OCI-M1 (cell line): ENCODE measurements at places on chromosomes 3 and 15.
A peak's percentile ranks its signal among the peaks of the same experiment; 100 is the strongest.

GRCh38 chr15:98648654-98649471, 524 bp downstream of the IGF1R start:
- DNase-seq: peak; percentile 61

DNA sequence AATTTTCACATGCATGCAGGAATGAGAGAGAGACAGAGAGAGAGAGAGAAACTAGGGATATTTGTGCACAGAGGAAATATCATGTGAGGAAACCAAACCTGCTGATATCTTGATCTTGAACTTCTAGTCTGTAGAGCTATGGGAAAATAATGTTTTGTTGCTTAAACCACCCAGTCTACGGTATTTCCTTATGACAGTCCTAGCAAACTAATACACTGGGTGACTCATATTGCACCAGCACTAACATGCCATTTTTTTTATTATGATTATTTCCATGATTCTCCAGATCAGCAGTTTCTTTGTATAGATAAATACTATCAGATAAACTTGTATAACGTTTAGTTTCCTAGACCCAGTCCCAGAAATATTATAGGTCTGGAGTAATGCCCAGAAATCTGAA, 1259.0 kb downstream of the ZPLD1 start:
- no peak for DNase-seq

GRCh38 chr3:18393906-18394305, 31.2 kb downstream of the SATB1 start:
- no peak for DNase-seq

GRCh38 chr3:122245513-122246174, 62.2 kb downstream of the CASR start:
- DNase-seq: peak; percentile 31

GRCh38 chr3:54527521-54527920, 400.3 kb downstream of the LRTM1 start:
- no peak for DNase-seq

- DNase-seq: no peak
These were observed 120.5 kb upstream of the ABHD17C start for GRCh38 chr15:80574590-80574989.

DNA sequence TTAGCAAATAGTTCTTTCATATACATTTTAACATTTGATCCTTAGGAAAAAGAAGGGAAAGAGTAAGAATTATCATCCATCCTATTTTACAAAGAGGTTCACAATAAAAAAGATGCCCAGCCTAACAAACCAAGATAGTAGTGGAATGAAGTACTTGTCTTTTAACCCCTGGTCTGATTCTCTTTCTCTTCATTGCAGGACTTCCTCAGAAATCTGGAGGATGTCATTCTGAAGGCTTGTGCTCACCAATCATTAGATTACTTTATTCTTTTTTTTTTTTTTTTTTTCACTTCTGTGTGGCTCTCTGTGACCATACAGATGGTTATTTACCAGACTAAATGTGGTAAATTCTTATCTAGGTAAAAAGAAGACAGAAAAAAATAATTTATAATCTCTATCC, 7.0 kb downstream of the HDGFL3 start:
- peak; percentile 11 for DNase-seq

- DNase-seq: peak; percentile 16
These were observed 167.6 kb downstream of the ECT2 start for GRCh38 chr3:172918165-172918564.

DNA sequence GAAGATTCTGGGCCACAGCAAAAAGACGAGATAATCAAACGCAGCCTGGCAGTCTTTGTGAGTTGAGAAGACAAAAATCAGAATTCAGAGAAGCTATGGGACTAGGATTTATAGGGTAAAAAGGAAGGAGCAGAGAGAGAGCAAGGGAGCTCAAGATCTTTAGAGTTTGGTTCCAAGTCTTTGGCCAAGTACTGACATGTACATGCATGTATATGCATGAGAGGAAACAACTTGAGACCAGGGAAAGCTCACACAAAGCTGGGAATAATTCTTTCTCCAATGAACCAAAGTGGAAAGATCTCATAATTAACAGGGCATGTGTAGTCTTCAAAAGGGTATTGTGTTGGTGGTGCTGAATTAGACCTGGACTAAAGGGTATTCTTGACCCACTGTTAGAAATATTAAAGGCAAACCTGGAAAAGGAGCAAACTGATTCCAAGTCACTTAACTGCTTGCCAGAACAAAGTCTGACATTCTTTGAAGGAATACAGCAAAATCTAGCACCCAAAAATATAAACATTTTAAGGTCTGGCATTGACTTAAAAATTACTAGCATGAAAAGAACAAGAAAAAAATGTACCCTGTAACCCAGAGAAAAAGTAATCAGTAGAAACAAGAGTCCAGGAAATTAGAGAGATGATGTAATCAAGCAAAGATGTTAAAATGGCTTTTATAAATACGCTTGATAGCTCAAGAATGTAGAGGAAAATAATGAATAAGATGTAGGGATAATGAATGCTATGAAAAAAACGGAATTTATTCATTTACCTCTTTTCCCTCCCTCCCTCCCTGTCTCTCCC, 226.0 kb upstream of the CGNL1 start:
- no peak for DNase-seq

DNA sequence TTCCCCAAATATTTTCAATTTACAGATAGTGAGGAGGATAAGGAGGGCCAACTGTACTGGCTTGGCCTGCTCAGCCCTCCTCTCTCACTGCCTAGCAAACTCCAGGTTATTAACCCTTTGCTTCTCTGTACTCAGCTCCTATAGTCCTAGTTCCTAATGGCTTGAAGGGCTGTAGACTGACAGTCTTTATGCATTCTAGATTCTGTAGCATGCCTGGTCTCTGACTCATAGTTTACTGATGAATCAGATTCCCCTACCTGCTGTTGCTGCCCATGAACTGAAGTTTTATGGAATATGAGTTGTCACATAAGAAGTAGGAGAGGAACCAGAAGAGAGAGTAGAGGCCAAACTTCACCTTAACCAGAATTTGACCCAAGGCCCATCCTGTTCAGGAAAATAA, 27.1 kb upstream of the MAP3K13 start:
- no peak for DNase-seq

- DNase-seq: no peak
These were observed 606.9 kb upstream of the KCNMB2 start for GRCh38 chr3:177929310-177929709.

DNA sequence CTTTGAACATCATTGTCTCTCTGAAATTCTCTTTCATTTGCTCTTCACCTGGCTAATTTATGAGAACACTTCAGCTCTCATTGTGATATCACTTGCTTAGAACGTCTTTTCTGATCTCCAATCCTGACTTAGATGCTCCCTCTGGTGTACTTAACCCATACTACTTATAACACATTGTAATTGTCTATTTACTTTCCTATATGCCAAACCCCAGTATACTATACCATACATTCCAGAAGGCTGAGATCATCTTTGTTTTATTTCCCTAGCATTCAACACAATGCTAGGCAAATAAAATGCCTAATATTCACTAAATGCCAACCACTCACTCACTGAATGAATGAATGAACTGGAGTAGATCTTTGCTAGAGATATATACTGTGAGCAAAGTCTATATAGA, 27.0 kb upstream of the PEX5L start:
- peak; percentile 1 for DNase-seq

DNA sequence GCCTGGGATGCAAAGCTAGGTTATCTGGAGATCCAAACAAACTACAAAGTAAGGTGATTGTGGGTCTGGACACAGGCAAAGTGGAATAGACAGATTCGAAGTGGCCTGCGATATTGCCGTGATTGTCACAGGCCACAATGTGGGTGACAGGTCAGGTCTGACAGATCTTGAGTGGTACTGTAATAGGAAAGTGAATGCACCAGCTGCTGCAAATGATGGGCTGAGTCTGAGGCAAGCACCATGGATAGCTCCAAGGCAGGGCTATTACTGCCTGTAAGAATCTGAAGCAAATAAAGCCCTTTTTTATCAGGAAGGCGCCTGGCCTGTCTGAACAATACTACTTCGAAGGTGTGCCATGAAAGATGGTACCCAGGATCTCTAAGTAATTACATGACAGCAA, 10.0 kb downstream of the ARMC8 start:
- peak; percentile 82 for DNase-seq

DNA sequence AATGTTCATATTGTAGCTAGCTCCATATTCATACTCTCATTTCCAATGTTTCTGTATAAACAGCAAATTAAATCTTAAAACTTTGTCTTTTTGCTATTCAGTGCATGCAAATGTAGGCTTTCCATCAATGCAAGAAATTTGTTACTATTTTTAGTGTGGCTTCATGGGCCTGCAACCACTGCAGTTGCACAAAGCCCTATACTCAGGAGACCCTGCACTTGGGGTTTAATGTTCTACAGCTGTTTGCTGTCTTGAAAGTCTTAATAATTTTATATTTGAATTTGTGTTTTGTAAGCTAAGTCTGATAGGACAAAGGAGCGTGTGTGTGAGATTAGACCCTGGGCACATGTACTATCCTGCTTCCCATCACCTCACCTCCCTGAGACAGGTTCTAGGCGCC, 9.6 kb downstream of the PYDC2 start:
- DNase-seq: no peak

DNA sequence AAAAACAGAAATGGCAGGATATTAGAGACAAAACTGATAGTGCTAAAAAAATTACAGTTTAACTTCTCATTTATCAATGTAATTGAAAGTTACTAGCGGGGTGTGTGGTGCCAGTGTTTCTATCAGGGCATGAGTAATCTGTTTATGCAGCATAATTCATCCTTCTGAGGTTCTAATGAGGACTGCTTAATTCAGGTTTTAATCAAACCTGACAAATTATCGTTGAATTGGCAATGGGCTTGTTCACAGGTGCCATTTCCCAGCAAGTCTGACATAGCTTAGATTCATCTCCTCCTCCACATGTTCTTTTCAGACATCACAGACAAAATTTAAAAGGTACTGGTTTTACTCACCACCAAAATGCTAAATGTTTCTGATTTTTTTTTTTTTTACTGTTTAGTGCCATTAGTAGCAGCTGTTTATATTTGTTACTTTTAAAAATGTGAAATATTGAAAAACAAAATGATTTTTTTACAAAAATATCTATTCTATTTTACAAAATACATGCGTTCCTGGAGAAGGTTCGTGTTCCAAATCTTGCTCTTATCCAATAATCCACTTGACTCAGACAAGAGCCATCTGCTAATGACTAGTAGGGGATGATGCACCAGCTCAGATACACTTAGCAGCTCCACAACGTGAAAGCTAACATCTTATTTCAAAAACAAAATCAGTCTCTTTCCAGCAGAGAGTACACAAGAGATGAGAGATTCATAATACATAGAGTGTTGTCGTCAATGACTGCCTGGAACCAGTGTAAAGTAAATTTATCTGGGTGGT, 447.7 kb upstream of the DPPA4 start:
- no peak for DNase-seq

DNA sequence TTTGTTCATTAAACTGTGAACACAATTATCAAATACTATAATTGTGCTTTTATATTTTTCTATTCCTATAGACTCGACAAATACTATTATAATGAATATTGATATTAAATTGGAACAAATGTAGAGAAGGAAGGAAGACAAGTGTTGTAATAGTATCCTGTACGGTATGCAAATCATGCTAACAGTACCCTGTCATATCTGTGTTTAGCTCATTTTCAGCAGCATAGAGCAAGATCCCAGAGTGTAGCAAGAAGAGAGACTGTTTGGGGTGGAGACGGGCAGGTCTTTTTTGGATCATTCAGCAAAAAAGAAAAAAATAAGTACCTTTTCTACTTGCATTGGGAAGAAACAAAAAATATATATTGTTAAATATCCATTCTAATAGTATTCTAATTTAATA, 224.1 kb downstream of the TPRG1 start:
- DNase-seq: no peak

GRCh38 chr15:74613089-74613952, 2.3 kb upstream of the CLK3 start:
- DNase-seq: no peak

DNA sequence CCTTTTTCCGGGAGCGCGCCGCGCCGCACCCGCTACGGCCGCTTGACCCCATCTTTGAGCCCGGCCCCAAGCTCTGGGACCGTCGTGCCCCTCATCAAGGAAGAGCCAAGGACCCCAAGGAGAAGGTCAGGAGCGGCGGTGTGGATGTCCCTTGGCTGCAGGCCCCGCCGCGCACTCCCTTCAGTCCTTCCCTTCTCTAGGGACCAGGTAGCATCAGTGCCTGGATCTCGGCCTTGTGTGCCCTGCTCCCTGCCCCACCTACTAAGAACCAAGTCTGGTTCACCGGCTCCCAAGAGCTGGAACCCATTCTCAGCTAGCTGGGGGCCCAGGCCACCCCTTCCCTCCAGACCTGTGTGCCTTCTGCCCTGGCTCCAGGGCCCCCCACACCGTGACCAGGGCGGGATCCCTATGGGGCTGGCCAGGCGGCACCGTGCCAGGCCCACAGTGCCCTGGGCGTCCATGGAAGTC, 69.3 kb upstream of the CGNL1 start:
- no peak for DNase-seq

- DNase-seq: no peak
These were observed 29.4 kb upstream of the SLC6A11 start for GRCh38 chr3:10786640-10787039.

DNA sequence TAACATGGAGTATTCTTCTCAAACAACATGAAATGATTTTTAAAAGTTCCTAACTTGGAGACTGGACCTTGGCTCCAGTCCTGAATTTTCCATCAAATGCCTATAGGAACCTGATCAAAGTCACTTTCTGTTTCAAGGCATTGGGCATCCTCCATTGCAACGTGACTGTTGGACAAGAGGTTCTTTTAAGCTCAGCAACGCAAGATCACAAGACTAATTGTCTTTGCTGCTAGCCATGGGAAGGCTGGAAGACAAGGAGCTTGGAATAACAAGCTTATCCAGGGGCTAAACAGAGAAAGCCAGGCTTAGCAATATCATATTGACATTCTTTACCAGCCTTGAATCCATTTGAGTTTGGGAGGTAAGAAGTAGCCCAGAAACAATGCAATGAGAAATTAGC, 48.3 kb downstream of the SST start:
- DNase-seq: no peak

DNA sequence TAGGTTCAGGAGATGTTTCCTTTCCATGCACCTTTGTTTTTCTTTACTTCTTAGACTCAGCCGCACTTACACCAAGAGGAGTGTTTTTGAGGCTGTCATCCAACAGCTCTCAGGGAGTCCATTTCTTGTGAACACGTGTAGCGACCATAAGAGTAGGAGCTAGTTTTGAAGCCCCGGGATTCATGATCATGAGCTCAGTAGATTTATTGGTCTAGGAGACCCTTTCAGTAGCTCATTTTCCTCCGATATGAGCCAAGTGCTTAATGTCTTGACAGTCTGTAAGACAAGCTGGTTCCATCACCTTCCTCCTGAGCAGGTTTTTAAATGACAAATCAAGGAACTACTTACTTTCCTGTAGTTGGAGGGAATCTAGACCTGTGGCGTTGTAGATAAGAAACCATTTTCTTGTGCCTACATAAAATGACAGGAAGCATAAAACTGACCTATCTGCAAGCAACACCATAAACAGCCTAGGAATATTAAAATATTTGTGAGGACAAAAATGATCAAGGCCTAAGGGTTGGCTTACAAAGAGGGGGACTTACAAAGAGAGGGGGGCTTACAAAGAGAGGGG, 172.6 kb upstream of the BHLHE40 start:
- no peak for DNase-seq

- peak; percentile 39 for DNase-seq
These were observed 560 bp upstream of the TTLL13 start for GRCh38 chr15:90248789-90249202.
